ENCODE measurements at places on chromosomes 11 and 22. TPM values are rescaled to one million over a fixed set of nuclear protein-coding genes. Genes with fewer than 3 reads are reported as not detected.
A peak's percentile ranks its signal among the peaks of the same experiment; 100 is the strongest.

DNA sequence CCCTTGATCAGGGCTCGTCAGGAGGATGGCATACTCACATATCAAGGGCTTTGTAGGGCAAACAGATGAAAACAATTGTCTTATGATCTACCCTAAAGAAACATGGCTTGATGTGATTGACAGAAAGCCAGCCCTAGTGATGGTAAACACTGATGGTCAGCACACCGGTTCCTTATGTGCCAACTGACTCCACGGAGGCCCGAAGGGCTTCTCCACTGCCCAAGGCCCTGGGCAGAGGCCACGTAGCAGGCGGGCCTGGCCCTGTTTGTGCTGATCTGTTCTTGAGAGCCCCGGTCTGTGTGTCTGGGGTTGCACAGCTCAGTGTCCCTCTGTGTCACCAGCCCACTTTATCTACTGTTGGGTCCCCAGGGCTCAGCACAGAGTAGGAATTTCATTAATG lies 115.2 kb downstream of the GRIK4 start:
- no peak for DNase-seq
- H3K4me3 ChIP-seq, result no peak overlapping the region
- no peaks in the 10 kb centered on the region for H3K36me3 ChIP-seq
- no peak overlapping the region for H3K27ac ChIP-seq
- H3K27me3 ChIP-seq, result no peaks in the 10 kb centered on the region

GRCh38 chr22:46563381-46564083 lies 26.1 kb upstream of the CELSR1 start:
- no peaks in the 10 kb centered on the region for H3K36me3 ChIP-seq
- H3K27ac ChIP-seq, result peak overlapping the region; percentile 84
- peaks cover 16% of the 10 kb centered on the region for H3K4me1 ChIP-seq
- no peak overlapping the region for H3K4me3 ChIP-seq

LRRC75B gene
- 4.1 TPM for total RNA-seq

CREB3L1 gene
- 15.5 TPM for total RNA-seq

DNA sequence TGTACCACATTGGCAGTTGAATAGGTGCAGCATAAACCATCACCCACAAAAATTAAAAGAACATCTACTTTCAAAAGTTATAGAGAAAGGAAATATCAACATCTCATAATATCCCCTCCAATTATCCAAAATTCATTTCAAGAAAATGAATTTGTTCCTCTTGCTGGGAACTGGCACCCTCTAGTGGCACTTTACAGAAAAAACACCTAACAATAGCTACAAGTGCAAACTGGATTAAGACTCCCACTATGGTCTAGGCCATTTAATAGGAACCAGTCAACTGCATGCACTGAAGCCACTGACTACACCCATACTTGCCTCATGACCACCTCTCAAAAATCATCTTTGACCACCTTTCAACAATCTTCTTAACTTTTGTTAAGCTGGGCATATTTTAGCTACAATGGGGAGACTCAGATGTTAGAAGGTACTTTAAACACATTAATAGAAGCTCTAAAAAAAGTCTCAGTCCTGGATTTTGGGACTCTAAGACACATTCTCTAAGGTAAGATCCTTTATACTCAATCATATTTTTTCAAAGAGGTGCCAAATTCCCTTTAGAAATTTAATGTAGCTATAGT lies 17.3 kb downstream of the TRAF6 start:
- H3K27me3 ChIP-seq, result no peaks in the 10 kb centered on the region
- DNase-seq, result no peak
- H3K4me1 ChIP-seq, result peaks cover 11% of the 10 kb centered on the region
- H3K36me3 ChIP-seq, result peaks cover 29% of the 10 kb centered on the region

MAP6 gene
- 5.5 TPM for total RNA-seq

GRCh38 chr11:67504950-67505581 lies at the start of gene PITPNM1:
PITPNM1 (minus strand) TSS chr11:67505363; CDS start chr11:67504180, 1,183 bp downstream.
- peaks cover 21% of the 10 kb centered on the region for H3K36me3 ChIP-seq
- peak within 1 kb of the TSS; percentile 95 for H3K27ac ChIP-seq
- no peaks in the 10 kb centered on the region for H3K27me3 ChIP-seq
- DNase-seq, result peak; percentile 88
- peaks cover 23% of the 10 kb centered on the region for H3K4me1 ChIP-seq
- peak within 1 kb of the TSS; percentile 74 for H3K4me3 ChIP-seq

- H3K27me3 ChIP-seq, result no peaks in the 10 kb centered on the region
- no peaks in the 10 kb centered on the region for H3K4me1 ChIP-seq
- no peak overlapping the region for H3K27ac ChIP-seq
- peaks cover 60% of the 10 kb centered on the region for H3K36me3 ChIP-seq
- no peak overlapping the region for H3K4me3 ChIP-seq
These were observed 26.6 kb upstream of the CABP7 start for GRCh38 chr22:29693161-29693560.

DNA sequence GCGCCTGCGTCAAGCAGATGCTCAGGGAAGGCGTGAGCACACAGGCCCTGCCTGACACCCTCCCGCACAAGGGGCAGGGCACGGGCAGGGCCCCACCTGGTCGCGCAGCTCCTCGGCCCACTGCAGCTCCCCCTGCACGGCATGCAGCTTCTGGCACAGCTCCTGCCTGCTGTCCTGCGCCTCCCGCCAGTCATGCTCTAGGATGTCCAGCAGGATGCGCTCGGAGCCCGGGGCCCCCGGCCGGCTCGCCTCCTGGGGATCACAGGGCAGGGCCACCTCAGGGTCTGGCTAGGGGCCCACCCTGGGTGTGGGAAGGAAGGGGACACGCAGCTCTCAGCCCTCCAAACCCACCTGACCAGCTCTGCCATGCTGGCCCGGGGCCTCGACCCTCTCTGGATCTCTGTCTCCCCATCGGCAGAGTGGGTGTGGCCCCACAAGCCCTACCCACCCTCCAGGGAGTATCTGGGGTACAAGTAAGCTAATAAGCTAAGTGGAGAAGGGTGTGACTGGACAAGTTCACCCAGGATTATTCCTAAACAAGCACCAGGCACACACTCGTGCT lies 10.7 kb downstream of the CARD10 start:
- H3K27ac ChIP-seq, result peak overlapping the region; percentile 51
- peak overlapping the region; percentile 4 for H3K4me3 ChIP-seq
- peak; percentile 69 for DNase-seq
- peaks cover 37% of the 10 kb centered on the region for H3K4me1 ChIP-seq

DNA sequence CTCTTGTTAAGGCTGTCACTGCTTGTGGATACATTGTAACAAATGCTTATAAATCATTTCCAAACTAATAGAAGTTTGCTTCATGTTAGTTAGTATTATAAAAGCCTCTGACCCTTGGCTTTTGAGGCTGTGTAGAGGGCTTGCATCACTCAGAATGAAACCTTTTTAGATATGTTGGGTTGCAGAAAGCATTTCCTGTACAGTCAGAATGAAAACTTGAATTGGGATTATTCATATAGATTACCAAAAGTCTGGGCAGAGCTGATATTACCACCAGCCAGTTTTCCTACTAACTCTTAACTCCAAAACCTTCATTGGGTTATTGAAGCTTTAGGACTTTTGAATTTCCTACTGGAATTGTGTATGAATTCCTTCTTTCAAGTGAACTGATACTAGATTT lies 12.0 kb downstream of the KMT2A start:
- H3K27me3 ChIP-seq, result no peaks in the 10 kb centered on the region
- peaks cover 18% of the 10 kb centered on the region for H3K4me1 ChIP-seq
- DNase-seq, result no peak
- peaks cover 23% of the 10 kb centered on the region for H3K36me3 ChIP-seq

DNA sequence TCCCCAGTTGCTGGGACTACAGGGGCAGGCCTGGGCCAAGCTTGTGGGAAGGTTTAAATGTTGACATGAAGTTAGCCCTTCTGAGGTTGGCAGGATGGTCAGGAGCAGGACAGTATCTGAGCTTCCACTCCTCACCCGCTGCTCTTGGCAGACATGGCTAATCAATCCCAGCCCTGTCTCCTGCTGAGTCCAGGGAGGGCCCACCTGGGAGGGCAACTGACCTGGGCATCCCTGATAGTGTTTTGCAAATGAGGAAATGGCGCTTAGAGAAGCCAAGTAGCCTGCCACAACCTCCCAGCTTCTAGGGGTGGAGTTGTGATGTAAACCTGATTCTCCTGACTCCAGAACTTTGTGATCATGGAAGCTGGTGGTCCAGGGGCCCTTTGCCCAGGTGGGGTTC lies 16.7 kb downstream of the FLRT1 start:
- H3K4me3 ChIP-seq, result no peak overlapping the region
- H3K27me3 ChIP-seq, result no peaks in the 10 kb centered on the region
- DNase-seq, result no peak
- no peak overlapping the region for H3K27ac ChIP-seq
- peaks cover 4% of the 10 kb centered on the region for H3K4me1 ChIP-seq
- H3K36me3 ChIP-seq, result no peaks in the 10 kb centered on the region

FBLN1 gene
- total RNA-seq, result 53.7 TPM

MYOD1 gene
- total RNA-seq, result not detected

- no peak overlapping the region for H3K27ac ChIP-seq
- no peak for DNase-seq
- no peak overlapping the region for H3K4me3 ChIP-seq
- no peaks in the 10 kb centered on the region for H3K27me3 ChIP-seq
These were observed 22.8 kb downstream of the JAML start for GRCh38 chr11:118201966-118202365.

- H3K36me3 ChIP-seq, result no peaks in the 10 kb centered on the region
- no peak overlapping the region for H3K4me3 ChIP-seq
- no peaks in the 10 kb centered on the region for H3K4me1 ChIP-seq
These were observed 38.5 kb downstream of the C11orf58 start for GRCh38 chr11:16776711-16777612.

DNA sequence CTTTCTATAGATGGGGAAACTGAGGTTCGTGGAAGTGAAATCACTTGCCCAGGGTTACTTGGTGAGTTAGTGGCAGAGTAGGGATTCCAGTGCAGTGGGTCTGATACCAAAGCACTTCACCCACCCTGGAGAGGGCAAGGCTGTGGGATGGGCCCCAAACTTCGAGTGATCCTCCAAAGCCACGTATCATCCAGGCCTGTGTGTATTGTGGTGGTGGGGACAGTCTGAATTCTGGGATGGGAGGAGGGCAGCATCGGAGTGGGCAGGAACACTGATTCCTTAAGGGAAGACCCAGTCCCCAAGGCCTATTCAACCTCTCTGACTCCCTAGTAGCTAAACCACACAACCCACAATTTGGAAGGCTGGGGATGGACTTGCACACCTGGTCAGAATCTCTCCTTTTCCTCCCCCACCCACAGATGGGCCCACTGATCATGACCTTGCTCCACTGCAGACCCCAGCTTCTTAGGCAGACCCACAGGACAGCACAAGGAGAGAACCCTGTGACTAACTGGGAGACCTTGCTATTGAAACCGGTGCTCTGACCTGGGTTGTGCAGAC lies 11.5 kb downstream of the TMPRSS13 start:
- H3K4me3 ChIP-seq, result no peak overlapping the region
- no peaks in the 10 kb centered on the region for H3K4me1 ChIP-seq
- no peaks in the 10 kb centered on the region for H3K27me3 ChIP-seq
- no peak overlapping the region for H3K27ac ChIP-seq

GLYAT gene
- not detected for total RNA-seq

GDPD5 gene
- total RNA-seq, result 4.9 TPM

DNA sequence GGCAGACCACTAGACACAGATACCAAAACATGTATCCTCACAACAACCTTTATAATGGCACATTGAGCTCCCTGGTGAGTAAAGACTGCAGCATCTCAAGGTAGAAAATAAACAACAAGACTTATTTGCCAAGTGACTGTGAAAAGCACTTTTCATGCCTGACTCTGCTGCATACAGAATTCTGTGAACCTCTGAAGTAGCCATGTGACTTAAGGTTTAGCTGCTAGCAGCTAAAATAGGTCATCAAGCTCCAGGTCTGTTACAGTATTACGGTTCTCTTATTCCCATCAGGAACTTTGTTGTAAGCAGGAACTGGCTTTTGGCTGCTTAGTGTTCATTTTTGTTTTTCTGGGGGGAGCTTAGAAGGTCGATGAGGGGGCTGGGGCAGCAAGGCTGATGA lies 139.4 kb downstream of the PAX6 start:
- no peaks in the 10 kb centered on the region for H3K4me1 ChIP-seq
- DNase-seq, result no peak
- H3K27me3 ChIP-seq, result no peaks in the 10 kb centered on the region
- H3K36me3 ChIP-seq, result no peaks in the 10 kb centered on the region
- H3K27ac ChIP-seq, result no peak overlapping the region
- no peak overlapping the region for H3K4me3 ChIP-seq

GRCh38 chr11:74011360-74012073 lies 2.6 kb upstream of the UCP3 start:
- no peak overlapping the region for H3K4me3 ChIP-seq
- peaks cover 9% of the 10 kb centered on the region for H3K36me3 ChIP-seq
- no peak for DNase-seq
- no peaks in the 10 kb centered on the region for H3K27me3 ChIP-seq

RTN4RL2 gene
- total RNA-seq, result 1.1 TPM

DNA sequence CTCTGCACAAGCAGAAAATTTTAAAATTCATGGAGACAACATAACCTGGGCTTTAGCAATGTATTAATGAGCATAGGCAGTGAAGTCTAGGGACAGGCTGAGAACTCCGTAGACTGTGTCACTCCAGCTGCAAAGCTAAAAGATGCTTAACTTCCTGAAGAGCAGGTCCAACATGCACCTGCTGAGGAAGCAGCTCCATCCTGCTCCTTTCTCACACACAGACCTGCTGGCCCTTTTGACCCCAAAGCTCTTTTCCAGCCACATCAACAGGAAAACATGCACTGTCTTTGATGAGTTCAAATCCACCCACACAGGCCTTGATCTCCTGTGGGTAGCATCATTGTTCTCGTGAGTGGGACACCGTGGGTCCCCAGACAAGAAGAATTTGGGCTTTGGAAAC lies 36.0 kb downstream of the SYN3 start:
- no peak for DNase-seq
- H3K36me3 ChIP-seq, result no peaks in the 10 kb centered on the region
- H3K4me1 ChIP-seq, result no peaks in the 10 kb centered on the region
- peaks cover 7% of the 10 kb centered on the region for H3K27me3 ChIP-seq
- no peak overlapping the region for H3K4me3 ChIP-seq

WT1 gene
- 1.6 TPM for total RNA-seq

DNA sequence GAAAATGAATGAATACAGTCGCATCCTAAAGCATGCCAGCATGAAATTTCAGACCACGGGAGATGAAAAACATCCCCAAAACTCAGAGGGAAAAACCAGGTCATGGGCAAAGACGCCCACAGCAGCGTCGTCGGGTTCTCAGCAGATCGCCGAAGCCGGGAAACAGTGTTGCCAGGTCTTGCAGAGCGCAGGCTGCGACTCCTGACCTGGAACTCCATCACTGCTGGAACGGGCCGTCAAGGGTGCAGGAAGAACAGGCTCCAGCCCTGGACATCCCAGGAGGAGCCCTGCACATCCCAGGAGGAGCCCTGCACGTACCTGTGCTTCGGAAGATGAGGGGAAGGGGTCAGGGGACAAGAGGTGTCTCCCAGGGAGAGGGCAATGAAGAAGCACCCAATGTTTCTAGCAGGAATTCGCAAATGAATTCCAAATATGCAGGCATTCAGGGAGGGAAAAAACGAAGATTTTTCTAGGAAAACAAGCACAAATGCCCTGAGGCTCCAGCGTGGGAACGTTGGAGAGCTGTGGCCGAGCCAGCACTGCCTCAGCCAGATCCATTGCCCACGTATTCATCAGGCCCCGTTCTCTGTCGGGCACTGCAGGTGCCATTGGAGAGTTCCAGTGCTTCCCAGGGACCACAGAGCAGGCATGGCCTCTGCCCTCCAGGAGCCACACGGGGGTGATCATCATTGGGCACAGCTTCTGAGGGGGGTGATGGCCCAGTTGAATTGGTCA lies 1110.4 kb downstream of the BRD1 start:
- DNase-seq, result no peak
- no peaks in the 10 kb centered on the region for H3K36me3 ChIP-seq
- no peak overlapping the region for H3K27ac ChIP-seq
- H3K4me1 ChIP-seq, result no peaks in the 10 kb centered on the region
- no peaks in the 10 kb centered on the region for H3K27me3 ChIP-seq

BCO2 gene
- 109 TPM for total RNA-seq

PNPLA3 gene
- total RNA-seq, result not detected

MYO18B gene
- 168 TPM for total RNA-seq

Data from heart left ventricle (tissue), 16 donors.